ENCODE measurements at places on chromosomes 3 and 15.

- DNase-seq = no peak
Observed at GRCh38 chr3:55296030-55296429, 191.1 kb downstream of the WNT5A start.

DNA sequence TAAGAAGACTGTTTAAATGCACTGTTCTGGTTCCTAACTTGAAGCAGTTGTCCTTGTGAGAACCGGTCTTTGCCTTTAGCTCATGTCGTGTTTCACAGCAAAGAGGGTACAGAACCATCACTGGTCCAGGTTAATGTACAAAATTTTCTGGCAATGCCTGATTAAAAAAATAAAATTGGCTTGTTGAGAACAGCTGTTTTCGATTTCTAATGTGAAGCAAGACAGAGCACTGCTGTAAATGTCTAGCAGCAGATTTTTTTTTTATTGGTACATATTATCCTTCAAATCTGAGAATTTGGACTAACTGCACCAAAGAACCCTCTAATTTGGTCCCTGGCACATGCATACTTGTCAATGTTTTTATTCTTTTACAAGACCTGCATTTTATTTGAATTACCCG, 103.3 kb downstream of the STT3B start:
- no peak for DNase-seq

GRCh38 chr3:121463745-121464144, 82.0 kb downstream of the POLQ start:
- DNase-seq = no peak

- no peak for DNase-seq
Observed at GRCh38 chr15:72818632-72819031, 35.1 kb upstream of the ADPGK start.

- DNase-seq = no peak
Observed at GRCh38 chr3:23662079-23662617, 143.6 kb upstream of the UBE2E1 start.

- DNase-seq = no peak
Observed at GRCh38 chr3:49401766-49402165, 10.0 kb downstream of the RHOA start.

- no peak for DNase-seq
Observed at GRCh38 chr3:177377166-177377565, 179.9 kb upstream of the TBL1XR1 start.

DNA sequence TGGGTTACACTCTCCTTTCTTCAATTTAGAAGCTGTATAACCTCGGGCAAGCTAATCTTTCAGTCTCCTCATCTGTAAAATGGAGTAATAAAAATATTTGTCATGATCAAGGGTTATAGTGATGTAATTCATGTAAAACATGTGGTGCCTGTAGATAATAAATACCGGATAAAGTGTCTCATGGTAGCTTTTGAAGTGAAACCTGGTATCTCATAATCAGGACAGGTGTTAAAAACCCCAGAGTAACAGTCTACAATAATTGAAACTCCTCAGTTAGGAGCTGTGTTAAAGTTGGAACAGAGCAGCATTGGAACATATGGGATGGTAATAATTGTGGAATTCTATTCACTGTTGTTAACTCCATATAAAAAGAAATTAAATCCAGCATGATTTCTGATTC, 884 bp upstream of the KNL1 start:
- no peak for DNase-seq
